Islet precursor cell (in vitro differentiated cells): ENCODE measurements at places on chromosomes 3 and 15.
A peak's percentile ranks its signal among the peaks of the same experiment; 100 is the strongest.

DNA sequence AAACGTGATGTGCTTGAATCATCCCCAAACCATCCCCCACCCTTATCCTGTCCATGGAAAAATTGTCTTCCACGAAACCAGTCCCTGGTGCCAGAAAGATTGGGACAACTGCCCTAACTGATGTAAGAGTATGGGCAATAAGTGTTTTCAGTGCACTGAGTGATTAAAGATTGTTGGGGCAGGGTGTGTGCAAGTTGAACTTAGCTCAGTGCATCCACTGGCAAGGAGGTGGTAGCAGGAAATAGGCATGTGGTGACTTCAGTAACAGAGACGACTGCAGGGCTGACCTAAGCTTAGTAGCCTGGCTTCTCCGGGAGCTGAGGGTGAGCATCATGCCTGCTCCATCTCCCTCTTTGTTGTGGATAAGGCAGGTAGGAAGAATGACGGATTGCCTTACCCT, 27.5 kb downstream of the PAQR9 start:
- no peak for DNase-seq

DNA sequence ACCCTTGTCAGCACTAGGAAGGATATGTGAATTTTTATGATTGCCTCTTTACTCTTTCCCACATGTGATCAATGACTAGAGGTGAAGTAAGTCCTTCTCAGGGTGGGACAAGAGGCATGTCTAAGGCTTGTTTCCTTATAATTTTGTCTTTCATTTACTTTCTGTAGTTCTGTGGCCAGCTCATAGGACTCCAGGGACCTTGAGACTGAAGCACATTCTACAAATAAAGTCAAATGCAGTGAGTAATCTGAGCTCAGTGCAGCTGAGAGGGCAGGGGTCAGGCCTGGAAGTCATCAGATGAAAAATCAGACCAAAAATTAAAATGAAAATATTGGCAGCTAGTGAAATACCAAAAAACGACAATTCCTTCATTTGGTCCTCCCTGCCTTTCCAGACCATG, 424.7 kb upstream of the THBS1 start:
- no peak for DNase-seq

DNA sequence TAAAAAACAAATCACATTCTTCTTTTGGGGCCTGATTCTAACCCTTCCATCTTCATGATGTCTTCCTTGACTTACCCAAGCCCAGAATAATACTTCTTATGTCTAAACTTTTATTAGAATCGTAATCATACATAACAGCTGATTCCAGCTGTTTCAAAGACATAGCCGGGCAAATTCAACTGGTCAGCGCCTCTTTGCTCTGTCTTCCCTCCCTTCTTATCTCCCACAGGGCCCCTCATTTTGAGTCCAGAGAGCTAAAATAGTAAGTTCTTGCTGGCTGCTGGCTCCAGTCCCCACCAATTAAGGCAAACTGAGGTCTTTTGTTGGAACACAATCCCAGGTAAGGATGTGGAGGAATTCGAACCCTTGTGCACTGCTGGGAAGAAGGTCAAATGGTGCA, 108.6 kb downstream of the ADCY5 start:
- DNase-seq, result peak; percentile 5

DNA sequence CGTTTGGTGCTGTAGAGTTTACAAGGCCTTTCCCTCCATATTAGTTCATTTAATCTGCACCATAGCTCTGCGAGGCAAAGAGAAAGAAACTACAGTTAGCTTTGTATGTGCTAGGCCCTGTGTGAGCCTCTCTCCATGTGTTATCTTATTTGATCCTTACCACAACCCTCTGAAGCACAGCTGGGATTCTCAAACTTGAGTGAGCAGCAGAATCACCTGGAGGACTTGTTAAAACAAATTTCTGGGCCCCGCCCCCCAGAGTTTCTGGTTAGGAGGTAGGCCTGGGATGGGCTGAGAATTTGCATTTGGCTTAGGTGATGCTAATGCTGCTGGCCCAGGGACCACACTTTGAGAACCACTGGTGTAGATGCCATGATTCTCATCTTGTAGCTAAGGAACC, 12.3 kb downstream of the CA12 start:
- no peak for DNase-seq

DNA sequence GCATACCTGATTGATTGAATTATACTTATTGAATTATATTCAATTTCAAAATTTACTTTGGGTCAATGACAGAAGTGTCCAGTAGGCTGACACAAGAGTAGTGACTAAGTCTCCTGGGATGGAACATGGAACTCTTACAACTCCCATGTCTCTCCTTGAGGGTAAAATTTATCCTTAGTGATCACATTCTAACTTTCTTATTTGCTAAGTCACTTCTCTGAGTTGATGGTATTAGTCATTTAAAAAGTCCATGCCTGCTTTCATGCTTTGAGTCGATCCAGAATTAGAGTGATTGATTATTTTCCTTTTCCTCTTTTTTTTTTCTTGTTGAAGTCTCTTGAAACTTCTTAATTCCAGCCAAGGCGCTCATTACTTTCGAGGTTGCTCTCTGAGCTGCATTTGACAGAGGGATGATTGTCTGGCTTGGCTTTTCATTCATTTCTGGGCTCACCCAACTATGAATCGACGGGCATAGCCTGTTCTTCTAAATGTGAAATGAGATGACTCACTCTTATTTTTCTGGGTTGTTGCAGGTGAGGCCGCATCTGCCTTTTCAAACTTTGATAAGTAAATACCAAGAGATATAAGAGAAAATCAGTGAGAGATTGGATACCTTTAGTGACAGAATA, 34.9 kb downstream of the LRRC3B start:
- no peak for DNase-seq

- no peak for DNase-seq
These were observed 48.1 kb upstream of the CRBN start for GRCh38 chr3:3227640-3228039.

DNA sequence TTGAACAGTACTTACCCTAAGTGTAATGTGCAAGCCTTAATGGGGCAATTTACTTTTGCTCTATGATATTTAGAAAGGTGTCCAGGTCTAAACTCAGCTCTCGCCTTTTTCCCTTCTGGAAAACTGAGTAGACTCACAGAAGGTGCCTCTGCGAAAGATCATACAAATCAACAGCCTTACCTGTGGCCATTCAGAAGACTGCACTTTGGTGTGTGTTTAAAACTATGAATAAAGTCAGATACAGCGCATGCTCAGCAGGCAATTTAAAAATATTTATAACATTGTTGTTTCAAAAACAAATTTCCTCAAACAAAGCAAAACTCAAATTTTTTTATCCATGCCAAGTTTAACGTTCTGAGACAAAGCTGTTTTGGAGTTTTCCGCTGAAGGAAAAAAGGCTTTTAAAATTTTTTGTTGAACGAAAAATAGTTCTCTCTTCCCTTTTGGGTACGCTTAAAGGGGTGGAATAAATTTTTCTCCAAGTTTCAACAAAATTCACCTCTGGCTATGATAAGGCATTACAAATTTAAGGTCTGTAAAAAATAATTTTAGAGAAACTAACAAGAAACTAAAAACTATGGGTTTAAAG, 156.3 kb downstream of the TIGIT start:
- DNase-seq, result no peak

DNA sequence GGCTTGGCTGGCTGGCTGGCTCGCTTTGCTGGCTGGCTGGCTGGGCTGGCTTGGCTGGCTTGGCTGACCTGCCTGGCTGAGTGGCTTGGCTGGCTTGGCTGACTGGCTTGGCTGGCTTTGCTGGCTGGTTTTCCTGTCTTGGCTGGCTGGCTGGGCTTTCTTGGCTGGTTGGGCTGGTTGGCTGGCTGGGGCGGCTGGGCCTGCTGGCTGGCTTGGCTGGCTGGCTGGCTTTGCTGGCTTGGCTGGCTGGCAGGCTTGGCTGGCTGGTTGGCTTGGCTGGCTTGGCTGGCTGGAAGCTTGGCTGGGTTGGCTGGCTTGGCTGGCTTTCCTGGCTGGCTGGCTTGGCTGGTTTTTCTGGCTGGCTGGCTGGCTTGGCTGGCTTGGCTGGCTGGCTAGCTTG, 435.6 kb downstream of the GOLGA6L6 start:
- DNase-seq, result peak; percentile 62

GRCh38 chr3:65539616-65540015, 499.1 kb downstream of the MAGI1 start:
- DNase-seq, result peak; percentile 67

- DNase-seq, result no peak
These were observed 48.5 kb upstream of the RYR3 start for GRCh38 chr15:33262306-33262705.

DNA sequence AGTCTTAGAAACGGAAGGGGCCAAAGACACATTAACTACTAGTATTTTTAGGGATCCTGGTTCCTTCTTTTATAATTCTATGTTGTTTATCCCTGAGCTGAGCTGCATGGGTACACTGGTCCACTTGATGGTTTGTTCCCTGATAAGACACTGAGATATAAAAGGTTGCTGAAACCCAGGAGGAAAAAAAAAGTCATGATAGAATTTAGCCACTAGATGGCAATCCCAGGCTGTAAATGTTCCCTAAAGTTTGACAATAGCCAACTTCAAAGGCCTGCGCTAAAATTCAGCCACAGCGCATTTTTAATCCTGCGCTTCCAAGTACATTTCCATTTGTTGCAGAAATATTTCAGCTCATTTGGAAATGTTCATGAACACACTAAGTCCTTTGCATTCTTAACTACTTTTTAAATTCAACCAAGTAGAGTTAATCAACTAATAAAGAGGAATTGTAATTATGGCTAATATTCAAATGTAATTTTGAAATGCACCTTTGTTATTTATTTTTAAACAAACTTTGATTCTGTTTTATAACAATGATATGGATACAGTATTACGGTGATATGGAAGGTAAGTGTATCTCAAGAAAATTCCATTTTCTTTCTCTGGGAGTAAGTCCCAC, 249.3 kb upstream of the FEZF2 start:
- DNase-seq, result no peak

GRCh38 chr3:25587094-25587493, 77.6 kb downstream of the TOP2B start:
- DNase-seq, result peak; percentile 45

DNA sequence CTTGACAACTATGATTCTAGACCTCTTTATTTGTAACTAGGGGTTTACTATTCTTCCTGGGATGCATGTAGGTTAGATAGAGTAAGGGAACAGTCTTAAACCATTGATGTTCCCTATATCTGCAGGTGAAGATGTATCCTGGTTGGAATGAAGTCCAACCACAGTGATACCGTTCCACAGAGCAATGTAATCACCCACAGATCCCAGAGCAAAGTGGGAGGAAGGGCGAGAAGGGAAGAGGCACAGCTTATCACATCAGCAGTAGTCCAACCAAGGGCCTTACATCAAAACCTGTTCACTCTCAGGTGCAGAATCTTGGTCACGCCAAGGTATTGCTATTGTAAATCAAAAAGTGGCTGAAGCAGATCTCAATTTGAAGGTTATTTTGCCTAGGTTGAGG, 61.8 kb upstream of the LIPC start:
- DNase-seq, result no peak

DNA sequence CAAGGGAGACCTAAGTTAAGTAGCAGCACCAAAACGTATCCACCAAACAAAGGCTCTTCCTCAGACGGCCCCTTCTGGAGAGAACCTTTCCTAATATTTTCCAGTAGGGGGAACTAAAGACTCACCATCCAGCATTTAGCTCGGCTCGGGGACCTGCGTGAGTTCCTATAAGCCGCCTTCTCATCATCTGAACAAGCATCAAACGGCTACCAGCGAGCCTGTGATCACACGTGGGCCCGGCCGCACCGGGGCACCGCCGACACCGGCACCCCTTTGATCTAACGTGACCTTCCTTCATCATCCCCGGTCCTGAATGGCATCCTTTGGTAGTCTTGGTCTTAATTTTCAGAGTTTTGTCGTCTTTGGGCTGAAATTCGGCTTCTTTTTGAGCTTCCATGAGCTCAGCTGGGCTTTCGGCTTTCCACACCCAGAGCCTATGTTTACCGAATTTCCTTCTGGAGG, 1.4 kb upstream of the ROBO2 start:
- DNase-seq, result peak; percentile 90

DNA sequence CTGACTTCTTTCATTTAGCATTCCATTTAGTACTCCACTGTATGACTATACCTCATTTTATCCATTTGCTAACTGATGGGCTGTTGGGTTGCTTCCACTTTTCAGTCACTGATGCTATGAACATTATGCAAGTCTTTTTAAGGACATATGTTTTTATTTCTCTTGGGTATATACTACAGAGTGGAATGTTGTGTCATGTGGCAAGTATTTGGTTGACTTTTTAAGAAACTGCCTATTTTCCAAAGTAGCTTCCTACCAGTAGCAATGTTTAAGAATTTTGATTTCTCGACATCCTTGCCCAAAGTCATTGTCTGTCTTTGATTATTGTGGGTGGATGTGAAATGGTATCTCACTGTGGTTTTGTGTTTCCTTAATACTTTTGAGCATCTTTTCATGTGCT, 110.1 kb upstream of the TPM1 start:
- DNase-seq, result no peak
